CMK (cell line): ENCODE measurements at places on chromosomes 3 and 15.

- no peak for DNase-seq
These were observed 19.9 kb downstream of the C2CD4B start for GRCh38 chr15:62145015-62145735.

- DNase-seq: no peak
These were observed 620 bp upstream of the PYGO1 start for GRCh38 chr15:55588815-55589115.

- no peak for DNase-seq
These were observed 19.9 kb upstream of the SCN10A start for GRCh38 chr3:38835939-38836338.

GRCh38 chr3:70963431-70964275 lies 619.9 kb downstream of the FOXP1 start:
- DNase-seq: no peak

DNA sequence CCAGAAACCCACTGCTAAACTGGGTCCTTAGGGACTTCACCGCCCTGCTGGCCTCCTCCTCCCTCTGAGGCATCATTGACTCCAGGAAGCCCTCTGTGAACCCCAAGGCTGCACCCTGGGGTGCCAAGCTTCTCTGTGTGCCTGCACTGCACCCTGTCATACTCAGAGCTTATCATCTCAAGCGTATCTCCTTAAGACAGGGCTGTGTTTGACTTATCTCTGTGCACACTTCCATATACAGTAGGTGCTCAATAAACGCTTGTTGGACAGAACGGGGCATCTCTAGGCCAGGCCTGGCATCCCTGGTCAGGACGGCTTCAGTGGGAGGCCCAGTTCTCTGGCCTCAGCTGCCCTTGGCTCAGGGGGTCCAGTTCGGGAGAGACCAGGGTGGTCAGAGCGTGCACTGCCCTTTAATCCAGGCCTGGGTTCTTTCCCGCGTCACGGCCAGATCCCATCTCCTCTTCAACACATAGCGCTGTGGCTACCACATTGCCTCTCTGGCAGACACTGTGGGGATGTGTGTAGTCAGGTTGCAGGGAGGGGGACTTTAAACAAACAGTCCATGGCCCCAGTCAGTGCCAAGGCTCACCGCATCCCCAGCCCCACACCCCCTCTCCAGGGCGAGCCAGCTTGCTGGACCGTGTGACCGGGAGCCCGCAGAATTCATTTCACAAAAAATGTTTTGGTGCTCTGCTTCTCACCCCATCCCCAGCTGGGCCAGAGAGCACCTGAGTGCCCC lies 33.4 kb downstream of the MAGEF1 start:
- DNase-seq: no peak

DNA sequence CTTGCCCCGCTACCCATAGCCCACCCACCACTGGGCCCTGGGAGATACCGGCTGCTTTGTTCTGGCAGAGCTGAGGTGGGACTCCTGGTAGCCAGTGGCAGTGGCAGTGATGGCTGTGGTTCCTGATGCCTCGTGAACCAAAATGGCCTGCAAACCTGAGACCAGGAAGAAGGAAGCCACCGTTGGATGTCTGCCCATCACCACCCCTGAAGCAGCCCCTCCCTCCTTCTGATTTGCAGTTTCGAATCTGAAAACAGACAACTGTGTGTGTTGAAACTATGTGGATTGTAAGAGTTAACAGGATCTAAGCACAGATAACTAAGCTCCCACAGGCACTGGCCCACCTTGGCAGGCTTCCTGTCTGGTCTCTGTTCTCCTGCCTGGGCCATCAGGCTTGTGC lies 66.6 kb downstream of the NUP210 start:
- no peak for DNase-seq

- DNase-seq: no peak
These were observed 124.8 kb downstream of the RBPMS2 start for GRCh38 chr15:64650552-64650951.

GRCh38 chr3:72480366-72480765 lies 367.9 kb downstream of the SHQ1 start:
- DNase-seq: no peak

DNA sequence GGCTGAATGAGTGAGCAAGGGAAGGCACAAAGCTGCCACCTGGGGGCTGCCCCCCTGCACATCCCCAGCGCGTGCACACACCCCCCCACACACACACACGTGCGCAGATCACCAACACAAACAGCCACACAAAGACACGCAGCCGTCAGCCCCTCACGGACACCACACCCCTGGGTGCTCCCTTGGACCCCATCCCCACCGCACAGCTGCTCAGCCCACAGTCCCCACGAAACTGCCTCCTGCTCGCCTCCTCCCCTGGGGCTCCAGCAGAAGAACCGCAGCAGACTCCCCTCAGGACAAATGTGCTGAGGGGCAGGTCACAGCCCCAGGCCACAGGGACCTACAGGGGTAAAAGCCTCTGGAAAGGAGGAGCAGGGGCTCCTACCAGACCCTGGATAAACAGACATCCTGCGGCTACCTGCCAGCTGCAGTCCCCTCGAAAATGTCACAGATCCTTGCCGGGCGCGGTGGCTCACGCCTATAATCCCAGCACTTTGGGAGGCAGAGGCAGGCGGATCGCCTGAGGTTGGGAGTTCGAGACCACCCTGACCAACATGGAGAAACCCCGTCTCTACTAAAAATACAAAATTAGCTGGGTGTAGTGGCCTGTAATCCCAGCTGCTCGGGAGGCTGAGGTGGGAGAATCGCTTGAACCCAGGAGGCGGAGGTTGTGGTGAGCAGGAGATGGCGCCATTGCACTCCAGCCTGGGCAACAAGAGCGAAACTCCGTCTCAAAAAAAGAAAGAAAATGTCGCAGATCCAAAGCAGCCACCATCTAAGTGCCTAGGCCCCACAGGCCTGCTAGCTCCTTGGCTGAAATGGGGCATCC lies 6.5 kb downstream of the TWF2 start:
- DNase-seq: no peak

GRCh38 chr15:44710236-44711095 lies 657 bp downstream of the PATL2 start:
- DNase-seq: no peak
